ENCODE measurements at places on chromosomes 1 and 21. TPM values are rescaled to one million over a fixed set of nuclear protein-coding genes. Genes with fewer than 3 reads are reported as not detected.

DNA sequence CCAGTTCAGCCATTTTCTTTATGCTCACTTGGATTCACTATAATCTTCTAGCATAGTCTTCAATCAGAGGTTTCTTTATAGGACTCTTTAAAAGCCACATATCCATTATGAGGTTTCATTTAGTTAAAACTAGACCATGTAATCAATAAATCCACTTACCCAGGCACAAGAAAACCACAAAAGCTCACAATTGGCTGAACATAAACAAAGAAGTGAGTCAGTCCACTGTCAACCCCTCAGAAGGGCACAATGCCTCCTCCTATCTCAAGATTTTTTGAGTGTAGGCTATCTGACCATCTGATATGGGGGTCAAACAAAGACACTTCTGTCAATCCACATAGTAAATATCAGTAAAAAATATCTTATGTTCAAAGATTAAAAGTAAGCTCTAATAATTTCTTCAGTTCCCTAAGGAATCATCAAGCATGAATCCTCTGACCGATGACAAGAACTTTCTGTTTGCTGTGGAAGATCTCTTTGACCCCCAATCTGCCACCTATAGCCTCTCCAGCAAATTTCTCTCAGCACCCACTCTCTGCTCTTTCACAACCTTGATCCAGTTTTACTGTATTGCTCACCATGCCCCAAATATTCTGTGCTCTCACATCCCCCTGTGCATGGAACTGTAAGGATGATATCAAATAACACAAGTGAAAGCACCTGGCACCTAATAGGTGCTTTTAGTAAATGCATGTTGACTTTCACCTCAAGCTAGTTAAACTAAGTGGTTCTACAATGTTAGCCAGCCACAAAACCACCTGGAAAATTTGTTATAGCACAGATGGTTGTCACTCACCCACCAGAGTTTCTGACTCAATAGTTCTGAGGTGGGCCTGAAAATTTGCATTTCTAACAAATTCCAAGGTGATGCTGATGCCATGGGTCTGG is 16.7 kb downstream of the RAB3B start:
- no peak for DNase-seq

DNA sequence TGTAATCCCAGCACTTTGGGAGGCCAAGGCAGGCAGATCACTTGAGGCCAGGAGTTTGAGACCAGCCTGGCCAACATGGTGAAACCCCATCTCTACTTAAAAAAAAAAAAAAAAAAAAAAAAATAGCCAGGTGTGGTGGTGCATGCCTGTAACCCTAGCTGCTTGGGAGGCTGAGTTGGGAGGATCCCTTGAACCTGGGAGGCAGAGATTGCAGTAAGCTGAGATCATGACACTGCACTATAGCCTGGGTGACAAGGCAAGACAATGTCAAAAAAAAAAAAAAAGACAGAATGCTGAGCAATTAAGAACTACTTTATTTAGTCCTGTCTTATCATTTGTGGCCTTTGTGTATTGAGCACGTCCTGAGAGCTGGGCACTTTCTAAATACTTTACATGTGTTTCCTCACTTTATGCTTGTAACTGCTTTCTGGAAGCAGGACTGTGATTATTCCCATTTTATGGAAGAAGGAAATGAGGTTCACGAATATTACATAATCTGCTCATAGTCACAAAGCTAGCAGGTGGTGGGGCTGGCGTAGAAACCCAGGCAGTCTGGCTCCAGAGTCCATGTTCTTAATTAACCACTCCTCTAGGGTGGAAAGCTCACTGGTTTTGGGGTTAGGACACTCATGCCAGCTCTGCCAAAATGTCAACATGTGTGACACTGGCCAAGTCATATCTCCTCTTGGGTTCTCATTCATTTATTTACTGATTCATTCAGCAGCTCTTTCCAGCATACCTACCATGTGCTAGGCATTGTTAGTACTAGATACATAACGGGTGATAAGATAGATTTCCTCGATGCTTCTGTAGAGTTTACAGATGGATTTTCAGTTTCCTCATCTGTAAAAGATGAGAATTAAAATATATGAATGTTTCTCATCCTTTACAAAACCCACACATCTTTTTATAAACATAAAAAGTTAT is 57.7 kb downstream of the DDR2 start:
- DNase-seq: no peak

GRCh38 chr1:165600793-165601192 is 30.2 kb upstream of the MGST3 start:
- DNase-seq: peak; percentile 24

- DNase-seq: no peak
Observed at GRCh38 chr1:65164633-65165032, 16.6 kb downstream of the AK4 start.

DNA sequence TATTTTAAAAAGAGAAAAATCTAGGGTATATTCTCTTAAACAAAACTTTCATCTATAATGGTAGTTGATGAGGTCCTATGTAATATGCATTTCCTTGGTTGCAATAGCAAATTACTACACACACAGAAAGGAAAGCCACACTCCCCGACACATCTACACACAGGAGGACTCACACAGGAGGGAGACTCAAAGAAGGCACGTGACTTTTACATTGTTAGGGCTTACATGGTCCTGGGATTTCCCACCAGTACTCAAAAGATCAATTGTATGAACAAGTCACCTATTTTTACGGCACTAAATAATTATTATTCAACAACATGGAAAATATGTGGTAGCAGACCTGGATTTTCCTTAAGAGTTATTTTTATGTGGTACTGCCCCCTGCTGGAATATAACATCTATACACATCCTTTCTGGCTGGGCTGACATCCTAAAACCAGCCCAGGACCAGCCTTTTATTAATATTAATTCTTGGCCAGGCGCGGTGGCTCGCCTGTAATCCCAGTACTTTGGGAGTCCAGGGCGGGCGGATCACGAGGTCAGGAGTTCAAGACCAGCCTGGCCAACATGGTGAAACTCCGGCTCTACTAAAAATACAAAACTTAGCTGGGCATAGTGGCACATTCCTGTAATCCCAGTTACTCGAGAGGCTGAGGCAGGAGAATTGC is 33.9 kb upstream of the LGALS8 start:
- DNase-seq: peak; percentile 72

DNA sequence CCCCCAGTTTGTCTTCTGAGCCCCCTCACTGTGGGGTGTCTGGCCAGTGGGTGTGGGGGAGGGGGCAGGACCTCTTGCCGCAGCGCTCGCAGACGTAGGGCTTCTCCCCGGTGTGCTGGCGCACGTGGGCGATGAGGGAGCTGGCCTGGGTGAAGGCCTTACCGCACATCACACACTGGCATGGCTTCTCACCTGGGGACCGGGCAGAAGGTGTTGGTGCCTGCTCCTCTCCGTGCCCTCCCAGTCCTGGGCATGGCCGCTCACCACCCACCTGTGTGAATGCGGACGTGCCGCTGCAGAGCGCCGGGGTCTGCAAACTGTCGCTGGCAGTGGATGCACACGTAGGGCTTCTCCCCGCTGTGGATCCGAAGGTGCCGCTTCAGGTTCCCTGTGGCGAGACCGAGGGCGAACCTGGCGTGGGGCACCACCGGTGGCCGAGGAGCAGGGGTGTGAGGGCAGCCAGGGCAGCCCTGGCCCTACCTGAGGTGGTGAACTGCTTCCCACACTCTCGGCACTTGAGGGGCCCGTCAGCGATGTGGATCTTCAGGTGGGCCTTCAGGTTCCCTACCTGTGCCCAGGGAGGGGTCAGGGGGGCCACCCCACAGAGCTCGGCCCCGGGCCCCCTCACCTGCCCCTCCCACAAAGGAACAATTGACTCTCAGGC is 32.4 kb downstream of the ZBTB17 start:
- no peak for DNase-seq

GRCh38 chr1:108560189-108560873 is 431 bp downstream of the EEIG2 start:
- DNase-seq: peak; percentile 72

DNA sequence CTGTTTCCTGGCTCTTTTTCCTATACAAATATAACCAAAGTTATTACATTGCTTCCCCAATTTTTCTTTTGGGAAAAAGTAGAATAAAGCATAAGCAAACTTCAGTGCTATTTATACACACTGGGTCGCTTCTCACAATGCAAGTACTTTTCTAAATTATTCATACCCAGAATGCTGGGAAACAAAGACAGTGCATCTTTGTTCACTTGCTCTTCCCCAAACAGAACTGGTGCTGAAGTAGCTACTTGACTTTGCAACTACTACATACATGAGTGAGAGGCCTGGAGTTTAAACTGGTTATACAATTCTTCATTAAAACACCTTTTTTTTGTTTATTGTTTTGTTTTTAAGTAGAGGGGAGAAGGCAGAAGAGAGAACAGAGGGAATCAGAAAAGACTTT is 40.2 kb downstream of the STX6 start:
- no peak for DNase-seq

DNA sequence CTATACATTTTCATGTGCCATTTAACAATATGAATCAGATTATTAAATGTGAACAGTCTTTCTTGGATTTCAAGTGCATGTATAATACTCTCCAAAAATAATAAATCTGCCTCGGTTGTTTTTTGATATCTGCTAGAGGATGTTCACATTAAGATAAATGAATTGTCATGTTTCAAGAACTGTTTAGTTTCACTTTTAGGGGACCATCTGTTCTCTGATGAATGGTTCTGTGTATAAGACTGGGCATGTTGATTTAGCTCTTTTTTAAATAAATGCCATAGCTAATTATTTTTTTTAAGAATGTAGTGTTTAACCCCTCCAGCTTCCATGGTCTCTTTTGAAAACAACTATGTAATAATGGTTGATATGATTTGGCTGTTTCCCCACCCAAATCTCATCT is 1245.1 kb upstream of the ADGRL4 start:
- DNase-seq: no peak

DNA sequence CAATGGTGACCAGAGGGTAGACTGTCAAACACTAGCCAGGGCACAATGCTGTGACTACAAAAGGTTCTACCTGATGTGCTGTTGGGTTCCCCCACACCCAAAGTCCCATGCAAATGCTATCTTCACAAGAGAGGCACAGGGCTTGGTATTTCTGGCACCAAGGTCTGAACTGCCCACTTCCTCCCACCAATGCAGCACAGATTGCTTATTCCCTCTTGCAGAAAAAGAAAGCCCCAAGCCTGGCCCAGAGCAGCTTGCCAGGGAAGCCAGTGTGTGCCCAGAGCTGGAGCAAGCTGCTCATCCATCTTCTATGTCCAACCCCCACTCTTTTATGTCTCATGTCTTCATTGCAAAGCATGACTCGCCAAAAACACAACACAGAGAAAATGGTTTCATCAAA is 149.4 kb upstream of the CAMK1G start:
- no peak for DNase-seq

DNA sequence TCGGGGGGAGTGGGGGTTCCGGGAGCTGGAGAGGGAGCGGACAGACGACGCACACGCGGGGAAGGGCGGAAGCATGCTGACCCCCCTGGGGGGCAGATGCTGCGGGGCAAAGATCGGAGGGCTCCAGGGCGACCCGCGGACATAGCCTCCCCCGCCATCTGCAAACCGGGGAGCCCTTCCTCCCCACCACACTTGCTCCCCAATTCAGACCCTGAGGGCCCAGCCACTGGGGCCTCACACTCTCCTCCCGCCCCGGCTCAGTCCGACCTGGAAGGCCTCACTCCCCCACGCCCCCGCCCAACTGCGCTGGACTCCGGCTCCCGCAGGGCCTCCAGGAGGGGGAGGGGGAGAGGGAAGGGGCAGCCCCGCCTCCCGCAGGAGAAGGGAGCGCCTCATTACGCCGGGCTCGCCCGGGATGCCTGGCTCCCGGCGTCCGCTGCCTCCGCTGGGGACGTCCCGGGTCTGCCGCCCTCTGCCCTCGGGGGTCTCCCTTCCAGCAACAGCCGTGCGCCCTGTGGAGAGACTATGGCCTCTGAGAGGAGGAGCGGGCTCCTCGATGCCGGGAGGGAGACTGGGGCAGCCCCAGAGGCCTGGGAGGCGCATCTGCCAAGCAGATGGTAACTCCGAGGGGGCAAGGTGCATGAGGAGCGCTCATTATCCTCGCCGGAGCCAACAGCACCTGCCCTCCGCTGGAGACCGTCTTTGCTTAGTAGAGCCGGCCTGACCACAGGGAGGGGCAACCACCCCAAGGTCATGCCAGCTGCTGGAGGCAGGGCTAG is 636 bp upstream of the CAMK2N1 start:
- peak; percentile 75 for DNase-seq

Gene KRTAP13-3
- not detected for total RNA-seq

Gene DEDD
- total RNA-seq: 20.9 TPM

Gene CAMK2N1
- 4.6 TPM for total RNA-seq
